ENCODE measurements at places on chromosomes 3 and 15.
A peak's percentile ranks its signal among the peaks of the same experiment; 100 is the strongest.

GRCh38 chr3:161848376-161848775 lies 351.8 kb downstream of the OTOL1 start:
- DNase-seq: no peak

DNA sequence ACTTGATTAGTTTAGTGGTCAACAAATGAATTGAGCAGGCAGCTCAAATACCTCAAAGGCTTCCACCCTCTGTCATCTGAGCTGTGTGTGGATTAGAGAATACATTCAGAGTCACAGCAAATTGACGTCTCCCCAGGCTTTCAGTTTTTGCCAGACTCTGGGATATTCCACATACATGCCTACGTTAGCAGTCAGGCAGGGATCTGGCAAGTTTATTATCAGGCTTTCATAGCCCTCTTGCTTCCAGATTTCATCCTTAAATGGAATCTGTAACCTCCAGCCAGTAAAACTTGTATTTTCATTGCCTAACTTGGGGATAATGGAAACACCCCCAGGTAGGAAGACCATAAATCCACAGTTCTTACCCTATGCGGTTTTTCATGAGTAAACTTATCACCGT lies 115.9 kb downstream of the RASA2 start:
- DNase-seq: no peak

- DNase-seq: no peak
These were observed 32.2 kb downstream of the VEPH1 start for GRCh38 chr3:157471064-157471463.

DNA sequence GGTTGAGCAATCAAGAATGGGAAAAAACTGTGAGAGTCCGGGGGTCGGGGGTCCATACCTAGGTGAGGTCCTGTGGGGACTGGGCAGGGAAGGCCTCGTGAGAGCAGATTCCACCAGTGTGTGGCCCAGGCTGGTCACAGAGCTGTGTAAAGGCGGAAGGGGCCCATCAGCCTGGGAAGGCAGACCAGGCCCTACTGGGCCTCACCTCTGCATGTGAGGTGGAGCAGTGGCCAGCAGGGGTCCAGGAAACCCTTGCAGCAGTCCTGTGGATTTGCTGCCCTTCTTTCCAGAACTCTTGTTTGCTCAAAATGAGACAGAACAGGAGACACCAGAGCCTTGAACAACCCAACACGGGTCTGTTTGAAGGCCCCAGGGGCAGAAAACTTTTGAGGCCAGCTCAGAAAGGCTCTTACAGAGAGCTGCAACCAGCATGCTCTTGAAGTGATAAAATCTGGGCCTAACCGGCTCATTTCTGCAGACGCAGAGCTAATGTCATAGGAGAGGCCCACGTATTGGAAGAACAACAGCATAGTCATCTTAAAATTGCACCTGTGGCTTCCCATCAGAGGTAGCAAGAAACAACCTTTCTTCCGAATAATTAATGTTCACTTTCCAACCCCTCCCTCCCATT lies 30.3 kb upstream of the HHATL start:
- DNase-seq: no peak

DNA sequence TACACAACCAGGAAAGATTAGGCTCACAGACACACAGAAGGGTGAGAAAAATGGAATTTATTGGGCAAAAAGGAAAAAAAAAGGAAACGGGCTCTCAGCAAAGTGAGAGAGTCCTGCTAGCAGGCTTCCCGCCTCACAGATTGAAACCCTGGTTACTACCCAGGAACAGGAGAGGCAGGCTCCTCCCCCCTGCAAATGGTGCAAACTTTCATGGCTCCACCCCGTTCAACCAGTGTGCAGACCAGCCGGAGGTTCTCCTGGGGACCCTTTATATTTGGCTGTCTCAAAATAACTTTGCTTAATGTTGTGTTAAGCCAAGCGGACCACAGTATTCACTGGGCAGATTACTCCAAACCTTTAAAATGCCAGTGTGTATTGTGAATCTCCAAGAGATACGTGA lies 40.3 kb downstream of the IL1RAP start:
- no peak for DNase-seq

DNA sequence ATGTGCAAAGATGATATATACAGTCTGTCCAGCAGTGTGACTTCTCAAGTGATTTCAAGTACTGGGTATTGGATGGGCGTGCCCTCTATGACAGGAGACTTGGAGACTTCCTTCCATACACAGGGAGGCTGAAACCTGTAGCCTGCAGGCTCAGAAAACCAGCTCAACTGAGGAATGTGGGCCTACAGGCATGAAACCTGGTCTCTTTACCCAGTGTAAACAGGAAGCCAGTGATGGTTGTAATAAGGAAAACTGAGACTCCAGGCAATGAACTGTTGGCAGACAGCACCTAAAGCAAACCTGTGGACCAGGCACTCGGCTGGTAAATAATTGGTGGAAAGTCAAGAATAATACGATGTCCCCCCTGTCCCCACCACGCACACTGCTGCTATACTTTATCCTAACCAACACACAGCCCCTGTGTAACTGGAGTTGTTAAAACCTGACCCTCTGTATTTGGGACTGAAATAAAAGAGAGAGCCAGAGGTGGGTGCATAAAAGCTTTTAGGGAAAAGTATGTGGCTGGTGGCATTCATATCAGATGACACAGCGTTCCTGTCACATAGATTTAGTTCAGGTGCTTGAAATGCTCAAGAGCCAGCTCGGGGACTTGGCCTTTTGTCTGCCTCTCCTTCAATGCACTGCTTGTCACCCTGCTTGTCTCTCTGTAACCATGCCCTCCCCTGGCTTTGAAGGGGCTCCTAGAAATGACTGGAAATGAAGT lies 144.7 kb downstream of the TPRG1 start:
- DNase-seq: no peak

- no peak for DNase-seq
These were observed 11.8 kb downstream of the GP5 start for GRCh38 chr3:194387276-194387675.

DNA sequence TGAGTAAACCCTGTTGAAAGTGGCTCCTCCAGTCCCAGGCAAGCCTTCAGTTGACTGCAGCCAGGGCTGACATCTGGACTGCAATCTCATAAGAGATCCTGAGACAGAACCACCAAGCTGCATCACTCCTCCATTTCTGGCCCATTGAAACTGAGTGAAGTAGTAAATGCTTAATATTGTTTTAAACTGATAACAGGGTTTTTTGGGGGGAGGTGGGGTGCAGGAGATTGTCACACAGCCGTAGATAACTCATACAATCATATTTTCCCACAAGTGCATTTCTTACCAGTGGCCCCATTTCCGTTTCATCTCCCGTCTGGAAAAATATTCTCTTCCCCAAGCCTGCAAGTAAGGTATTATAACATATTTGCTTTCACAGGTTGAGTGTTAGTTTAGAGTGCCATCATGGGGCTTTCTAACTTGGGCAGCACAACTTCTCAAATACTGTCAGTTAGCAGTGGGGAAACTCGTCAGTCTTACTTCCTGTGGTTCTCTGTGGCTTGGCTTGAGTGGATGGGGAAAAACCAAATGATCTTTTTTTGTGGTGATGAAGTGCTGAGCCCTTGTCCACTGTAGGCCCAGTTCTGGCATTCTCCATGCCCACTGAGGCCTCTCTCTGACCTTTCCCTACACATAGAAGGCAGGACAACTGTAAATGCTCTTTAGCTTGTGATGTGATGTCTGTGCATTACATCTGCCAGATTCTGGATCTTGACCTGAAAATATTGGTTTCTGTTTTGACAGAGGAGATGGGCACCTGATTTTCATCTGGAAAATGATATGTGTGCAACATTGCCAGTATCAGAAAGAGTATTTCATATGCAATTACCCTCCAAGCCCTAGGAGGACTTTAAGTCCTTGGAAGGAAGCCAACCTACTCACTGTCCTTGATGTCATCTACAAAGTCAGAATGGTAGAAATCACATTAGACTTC lies 90.1 kb upstream of the BHLHE40 start:
- no peak for DNase-seq

GRCh38 chr3:149163066-149163465 lies 33.6 kb downstream of the HPS3 start:
- DNase-seq: no peak

- no peak for DNase-seq
These were observed 64.0 kb downstream of the PDE8A start for GRCh38 chr15:85045615-85046014.

DNA sequence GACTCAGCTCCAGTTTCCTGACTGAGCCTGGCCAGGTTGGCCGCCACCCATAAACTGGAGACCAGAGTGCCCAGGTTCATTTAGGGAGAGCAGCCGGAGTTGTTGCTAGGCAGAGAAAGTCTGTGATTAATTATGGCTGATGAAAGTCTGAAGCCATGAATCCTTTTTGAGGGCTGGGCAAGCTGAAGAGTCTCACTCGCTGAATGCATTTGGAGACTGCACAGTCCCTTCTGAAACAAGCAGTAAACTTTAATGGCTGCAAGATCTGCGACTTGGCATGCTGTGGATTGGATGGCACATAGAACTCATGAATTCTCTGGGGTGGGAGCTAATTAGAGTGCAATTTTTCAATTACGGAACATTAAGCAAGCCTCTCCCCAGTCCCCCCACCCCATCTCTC lies 282.1 kb downstream of the RPLP1 start:
- DNase-seq: no peak

DNA sequence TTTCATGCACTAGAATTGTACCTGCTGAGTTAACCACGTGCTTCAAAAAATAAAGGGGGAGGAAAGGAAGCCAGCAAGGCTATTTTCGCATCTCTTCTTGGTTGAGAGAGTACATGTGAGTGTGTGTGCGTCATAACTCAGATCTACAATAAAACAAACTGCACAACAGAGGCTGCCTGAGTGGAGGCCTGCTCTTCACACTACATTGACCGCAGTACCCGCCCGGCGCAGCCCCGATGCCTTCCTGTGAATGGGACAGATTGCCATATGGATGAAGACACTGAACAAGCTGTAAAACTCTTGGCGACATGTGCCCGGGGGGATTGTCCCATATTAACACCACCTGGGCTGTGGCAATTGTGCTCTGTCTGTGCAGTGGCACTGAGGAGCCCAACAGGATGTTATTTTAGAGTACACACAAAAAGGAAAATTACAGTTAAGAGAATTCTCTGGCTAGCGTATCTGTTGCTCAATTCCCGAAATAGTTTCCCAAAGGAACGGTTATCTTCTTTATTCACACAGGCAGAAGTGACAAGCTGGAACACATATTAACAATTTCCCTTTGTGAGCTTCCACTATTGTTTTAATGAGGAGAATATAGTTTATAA lies 551.5 kb downstream of the FOXP1 start:
- DNase-seq: no peak

DNA sequence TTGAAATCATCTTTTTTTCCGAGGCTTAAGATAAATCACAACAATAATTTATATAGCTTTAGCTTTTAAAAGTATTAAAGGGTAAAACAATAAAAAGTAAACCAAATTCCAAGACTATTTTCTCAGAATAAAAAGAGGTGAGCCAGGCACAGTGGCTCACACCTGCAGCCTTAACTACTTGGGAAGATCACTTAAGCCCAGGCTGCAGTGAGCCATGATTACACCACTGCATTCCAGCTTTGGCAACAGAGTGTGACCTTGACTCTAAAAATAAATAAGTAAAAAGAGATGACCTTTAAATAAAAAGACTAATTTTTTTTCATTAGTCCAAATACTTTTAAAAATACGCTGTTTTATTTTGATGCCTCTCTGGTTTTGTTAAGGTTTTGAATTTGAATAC lies 54.4 kb downstream of the C3orf80 start:
- no peak for DNase-seq

DNA sequence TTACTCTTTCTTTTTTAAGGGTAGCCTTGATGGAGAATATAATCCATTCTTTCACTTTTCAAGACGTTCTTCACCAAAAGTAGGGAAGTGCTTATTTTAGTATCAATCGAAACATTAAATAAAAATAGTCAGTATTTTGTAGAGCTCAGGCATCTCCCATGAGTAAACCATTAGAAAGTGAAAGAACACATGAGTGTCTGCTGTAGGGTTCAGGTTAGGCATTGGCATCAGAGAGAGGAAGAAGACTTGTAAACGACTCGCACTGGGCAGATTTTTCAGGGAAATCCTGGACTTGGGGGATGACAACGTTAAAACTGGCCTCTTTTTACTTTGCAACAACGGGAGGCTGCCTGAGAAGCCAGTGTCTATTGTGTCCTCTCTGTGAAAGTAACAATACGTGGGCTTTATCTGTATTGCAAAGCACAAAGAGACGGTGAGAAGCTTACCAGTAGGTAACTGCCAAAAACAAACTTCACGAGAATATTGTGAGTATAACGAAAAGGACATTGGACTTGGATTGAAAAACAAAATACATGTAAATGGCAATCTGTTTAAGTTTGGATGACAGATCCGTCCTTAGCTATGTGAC lies 451.7 kb downstream of the PYDC2 start:
- no peak for DNase-seq

DNA sequence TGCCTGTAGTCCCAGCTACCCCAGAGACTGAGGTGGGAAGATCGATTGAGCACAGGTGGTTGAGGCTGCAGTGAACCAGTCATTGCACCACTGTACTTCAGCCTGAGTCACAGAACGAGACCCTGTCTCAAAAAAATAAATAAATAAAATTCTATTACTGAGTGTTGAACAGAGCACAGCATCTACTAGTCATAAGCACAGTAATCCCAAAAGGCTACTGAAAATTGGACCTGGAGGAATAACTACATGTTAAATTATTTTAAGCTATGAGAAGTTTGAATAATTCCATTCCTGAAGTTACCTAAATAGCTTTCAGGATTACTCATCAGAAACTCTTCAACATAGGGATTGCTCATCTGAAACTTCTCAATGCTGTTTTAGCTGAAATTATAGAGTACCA lies 43.4 kb downstream of the ARMC8 start:
- no peak for DNase-seq

GRCh38 chr15:74228723-74229081 lies 7.4 kb upstream of the CCDC33 start:
- DNase-seq: no peak

- DNase-seq: peak; percentile 62
These were observed 63.7 kb downstream of the SLC30A4 start for GRCh38 chr15:45458746-45459403.

GRCh38 chr3:173009410-173009809 lies 131.6 kb downstream of the SPATA16 start:
- no peak for DNase-seq

DNA sequence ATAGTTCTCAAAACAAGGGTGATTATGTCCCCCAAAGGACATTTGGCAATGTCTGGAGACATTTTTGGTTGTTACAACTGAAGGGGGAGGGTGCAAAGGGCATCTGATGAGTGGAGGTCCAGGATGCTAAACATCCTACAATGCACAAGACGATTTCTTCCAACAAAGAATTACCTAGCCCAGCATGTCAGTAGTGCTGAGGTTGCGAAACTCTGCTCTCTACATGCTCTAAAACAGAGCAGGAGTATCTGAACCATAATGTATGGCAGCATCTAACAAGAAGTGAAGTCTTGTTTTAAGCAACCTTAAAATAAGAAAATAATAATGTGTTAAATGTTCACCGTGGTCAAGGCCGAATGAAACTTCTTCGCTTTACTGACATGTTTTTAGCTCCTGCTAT lies 7.0 kb downstream of the GYG1 start:
- DNase-seq: no peak

- DNase-seq: no peak
These were observed 108.7 kb downstream of the P2RY1 start for GRCh38 chr3:152943645-152944044.

All from effector memory CD4-positive, alpha-beta T cell (primary cell).